Epithelial cell of prostate (primary cell): ENCODE measurements at places on chromosomes 16 and 17.

- no peak for DNase-seq
Observed at GRCh38 chr16:63223851-63224250, 1187.6 kb upstream of the CDH8 start.

DNA sequence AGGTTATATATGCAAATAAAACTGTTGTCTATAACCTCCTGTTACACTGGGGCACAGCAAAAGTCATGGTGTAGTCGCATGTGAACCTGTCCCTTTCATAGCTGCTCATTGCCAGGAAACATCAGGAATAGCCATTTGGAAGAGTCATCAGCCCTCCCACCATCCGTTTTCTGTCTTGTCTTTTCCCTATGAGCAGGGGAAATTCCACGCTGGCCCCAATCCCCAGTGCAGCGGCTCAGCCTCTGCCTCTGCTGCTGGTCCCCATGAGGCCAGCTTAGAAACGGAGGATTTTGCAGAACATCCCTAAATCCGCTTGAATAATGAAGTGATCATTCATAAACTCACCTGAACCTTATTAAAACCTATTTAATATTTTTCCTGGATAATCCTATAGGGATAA is 10.5 kb downstream of the MAPT start:
- no peak for DNase-seq

DNA sequence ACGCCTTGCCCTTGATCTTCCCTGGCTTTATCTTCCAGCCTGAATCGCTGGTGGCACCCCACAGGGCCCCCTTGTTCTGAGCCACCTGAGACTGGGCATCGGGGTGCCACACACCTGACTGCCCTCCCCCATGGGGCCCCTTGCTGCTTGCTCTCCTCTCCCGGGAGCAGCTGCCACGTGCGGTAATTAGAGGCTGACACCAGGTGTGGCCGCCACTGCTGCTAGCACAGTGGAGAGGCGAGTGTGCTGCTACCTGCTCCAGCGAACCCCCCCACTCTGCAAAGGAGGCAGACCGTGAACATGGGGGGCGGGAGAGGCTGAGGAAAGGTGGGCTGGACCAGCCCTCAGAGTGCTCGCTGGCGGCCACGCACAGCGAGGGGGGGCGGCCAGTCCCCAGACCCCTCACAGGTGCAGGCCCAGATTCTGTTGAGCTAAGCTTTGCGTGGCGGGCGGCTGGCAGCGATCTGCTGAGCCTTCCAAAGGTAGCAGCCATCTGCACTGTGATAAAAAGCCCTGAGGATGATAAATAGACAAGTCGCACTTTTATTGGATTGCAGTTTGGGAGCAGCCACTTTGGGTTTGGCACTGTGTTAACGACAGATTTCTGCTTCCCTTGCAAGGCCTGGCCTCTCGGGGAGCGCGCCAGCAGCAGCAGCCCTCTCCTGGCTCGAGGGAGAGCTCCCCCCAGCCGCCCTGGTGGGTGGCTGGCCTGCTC is 167.9 kb upstream of the GSE1 start:
- no peak for DNase-seq

DNA sequence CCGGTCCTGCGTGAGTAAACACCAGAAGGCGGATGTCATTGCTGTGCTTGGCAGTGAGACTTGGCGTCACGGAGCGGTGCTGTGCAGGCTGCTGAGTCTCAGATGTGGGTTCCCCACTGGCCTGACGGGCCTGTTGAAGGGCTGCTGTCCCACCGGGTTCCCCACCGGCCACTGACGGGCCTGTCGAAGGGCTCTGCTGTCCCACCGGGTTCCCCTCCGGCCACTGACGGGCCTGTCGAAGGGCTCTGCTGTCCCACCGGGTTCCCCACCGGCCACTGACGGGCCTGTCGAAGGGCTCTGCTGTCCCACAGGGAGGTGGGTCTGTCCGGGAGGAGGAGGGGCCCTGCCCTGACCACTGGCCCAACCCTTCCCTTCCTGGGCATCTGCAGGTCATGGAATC is 2.8 kb downstream of the HGS start:
- no peak for DNase-seq

DNA sequence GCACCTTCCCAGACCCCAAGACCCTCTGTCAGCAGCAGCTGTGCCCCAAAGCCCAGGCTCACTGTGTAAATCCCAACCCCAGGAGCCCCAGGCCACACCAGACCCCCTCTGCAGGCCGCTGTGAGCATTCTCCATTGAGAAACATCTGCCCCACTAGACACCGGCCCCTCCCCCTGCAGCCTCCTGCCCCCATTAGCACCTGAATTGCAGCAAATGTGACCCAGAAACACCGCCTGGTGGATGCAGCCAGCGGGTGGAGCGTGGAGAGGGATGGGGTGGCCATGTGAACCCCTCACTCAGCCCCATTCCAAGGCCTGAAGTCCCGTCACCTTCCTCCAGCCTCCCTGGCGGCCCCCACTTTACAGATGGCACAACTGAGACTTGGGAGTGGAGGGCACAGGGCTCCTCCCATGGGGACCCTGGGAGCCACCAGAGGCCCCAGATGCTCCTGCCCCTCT is 2.2 kb downstream of the UBALD1 start:
- no peak for DNase-seq

- no peak for DNase-seq
Observed at GRCh38 chr17:72477491-72477890, 356.7 kb downstream of the SOX9 start.
